SK-N-SH treated with all-trans-retinoic acid at 6 μM for 48 hours (cell line): ENCODE measurements at places on chromosomes 7 and 10.

- ATAC-seq, result no peak
Measured at GRCh38 chr10:69359594-69359993, 57.1 kb downstream of the TACR2 start.

- no peak for ATAC-seq
Measured at GRCh38 chr7:107388604-107389003, 81.3 kb upstream of the GPR22 start.

DNA sequence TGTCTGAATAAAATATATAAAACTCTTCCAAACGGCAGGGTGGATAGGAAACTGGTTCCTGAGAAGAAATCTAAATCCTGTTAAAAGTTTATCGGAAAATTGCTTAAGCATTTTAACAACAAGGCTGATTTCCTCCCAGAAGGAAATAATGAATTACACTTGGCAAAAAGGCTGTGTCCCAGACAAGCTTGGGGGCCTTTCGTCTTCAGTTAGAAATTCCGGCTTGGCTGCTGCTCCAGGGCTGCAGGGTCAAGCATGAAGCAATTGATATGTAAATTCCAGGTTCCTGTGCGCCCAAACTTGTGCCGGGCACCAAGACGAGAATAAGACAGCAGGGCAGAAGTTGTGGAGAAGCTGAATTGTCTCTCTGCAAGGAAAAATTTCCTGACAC is 38.0 kb upstream of the LBX1 start:
- ATAC-seq, result no peak

- no peak for ATAC-seq
Measured at GRCh38 chr10:116418389-116418788, 9.3 kb upstream of the PNLIPRP3 start.

- no peak for ATAC-seq
Measured at GRCh38 chr7:139950881-139951525, 111.7 kb downstream of the PARP12 start.

GRCh38 chr7:9657257-9657656 is 1223.8 kb downstream of the NXPH1 start:
- ATAC-seq, result no peak

DNA sequence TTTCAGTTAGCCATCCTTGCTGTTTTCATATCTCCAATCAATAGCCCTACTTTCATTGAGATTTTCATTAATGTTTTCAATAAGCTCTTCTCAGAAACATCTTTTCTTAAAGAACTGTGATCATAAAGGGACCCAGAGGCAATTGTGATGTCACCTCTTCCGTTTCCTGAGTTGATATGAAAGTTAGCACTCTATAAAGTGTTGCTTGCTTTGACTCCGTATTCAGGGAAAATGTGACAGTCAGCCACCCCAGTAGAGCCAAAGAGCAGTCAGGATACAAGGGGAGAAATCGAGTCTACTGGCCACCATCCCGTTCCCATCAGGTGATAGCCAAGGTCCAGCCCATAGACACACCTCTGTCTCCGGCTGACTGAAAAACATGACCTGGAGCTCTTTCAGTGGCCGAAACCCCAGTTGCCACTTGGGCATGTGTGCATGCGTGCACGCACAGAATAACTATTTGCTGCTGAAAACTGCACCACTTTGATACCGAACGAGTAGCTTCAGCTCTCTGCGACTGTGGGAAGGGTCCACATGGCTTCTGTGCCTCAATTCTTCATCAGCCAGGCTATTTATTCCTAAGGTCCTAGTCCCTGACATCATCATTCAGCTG is 291.4 kb downstream of the USP6NL start:
- no peak for ATAC-seq

DNA sequence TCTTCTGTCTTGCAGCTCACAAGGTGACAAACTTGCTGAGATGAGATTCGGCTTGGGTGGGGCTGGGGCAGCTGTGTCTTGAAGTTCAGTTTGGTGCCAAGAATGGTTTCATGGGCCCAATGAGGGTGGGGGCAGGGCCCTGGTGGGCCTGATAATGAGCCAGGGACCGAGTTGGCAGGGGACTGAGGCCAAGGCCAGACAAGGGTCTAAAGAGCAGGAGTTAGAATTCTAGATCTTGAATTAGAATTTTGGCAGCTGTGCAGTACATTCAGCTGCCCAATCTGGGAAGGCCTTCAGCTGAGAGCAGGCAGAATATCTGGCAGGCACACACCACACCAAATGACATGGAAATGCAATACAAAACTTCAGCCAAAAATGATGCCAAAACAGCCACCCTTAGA is 1.5 kb upstream of the JAZF1 start:
- ATAC-seq, result no peak

GRCh38 chr10:65275296-65275695 is 1650.5 kb upstream of the LRRTM3 start:
- no peak for ATAC-seq

DNA sequence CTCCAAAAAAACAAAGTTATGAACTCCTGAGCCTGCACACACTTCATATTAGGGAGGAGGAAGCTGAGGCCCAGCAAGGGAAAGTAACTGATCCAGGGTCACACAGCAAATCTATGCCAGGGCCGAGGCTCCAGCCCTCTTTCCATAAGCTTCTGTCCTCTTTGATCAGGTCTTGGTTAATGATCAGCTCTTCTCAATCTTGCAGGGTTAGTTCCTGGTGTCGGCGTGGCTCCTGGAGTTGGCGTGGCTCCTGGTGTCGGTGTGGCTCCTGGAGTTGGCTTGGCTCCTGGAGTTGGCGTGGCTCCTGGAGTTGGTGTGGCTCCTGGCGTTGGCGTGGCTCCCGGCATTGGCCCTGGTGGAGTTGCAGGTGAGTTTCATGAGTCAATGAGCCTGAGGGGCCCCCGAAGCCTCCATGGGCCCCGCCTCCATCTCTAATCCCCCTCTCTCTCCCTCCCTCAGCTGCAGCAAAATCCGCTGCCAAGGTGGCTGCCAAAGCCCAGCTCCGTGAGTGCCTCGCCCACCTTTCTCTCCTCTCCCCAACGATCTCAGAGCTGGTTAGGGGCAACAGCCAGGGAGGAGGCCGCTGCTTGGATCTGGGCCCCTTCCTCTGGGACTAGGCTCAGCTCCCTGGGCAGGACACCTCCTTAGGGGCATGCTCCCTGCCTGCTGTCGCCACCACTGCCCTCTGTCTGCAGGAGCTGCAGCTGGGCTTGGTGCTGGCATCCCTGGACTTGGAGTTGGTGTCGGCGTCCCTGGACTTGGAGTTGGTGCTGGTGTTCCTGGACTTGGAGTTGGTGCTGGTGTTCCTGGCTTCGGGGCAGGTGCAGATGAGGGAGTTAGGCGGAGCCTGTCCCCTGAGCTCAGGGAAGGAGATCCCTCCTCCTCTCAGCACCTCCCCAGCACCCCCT is 23.7 kb upstream of the LIMK1 start:
- ATAC-seq, result no peak

GRCh38 chr7:99061001-99061776 is 82.7 kb downstream of the SMURF1 start:
- ATAC-seq, result no peak

GRCh38 chr10:130466271-130466997 is 330.2 kb downstream of the GLRX3 start:
- no peak for ATAC-seq

DNA sequence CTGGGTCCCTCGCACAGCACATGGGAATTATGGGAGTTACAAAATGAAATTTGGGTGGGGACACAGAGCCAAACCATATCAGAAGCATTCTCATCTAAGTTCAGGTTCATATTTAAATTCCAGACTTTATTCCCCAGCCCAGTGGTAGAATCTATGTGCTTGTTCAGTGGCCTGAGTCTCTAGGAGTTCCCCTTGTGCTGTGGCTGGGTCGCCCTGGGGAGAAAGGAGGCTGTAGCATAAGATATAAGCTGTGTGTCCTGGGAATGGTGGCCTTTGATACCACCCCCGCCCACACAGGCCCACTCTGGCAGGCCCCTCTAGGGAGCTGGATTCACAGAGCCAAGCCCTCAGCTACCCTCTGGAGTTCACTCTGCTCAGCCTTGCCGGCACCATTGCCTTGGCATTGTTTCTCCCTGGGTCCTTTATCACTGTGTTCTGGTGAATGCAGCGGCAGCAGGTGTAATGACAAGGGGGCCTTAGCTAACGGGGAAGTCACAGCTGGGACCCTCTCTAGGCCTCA is 64.2 kb downstream of the MINDY4 start:
- no peak for ATAC-seq

- ATAC-seq, result peak; percentile 61
Measured at GRCh38 chr10:63267414-63268148, 134.5 kb downstream of the NRBF2 start.

DNA sequence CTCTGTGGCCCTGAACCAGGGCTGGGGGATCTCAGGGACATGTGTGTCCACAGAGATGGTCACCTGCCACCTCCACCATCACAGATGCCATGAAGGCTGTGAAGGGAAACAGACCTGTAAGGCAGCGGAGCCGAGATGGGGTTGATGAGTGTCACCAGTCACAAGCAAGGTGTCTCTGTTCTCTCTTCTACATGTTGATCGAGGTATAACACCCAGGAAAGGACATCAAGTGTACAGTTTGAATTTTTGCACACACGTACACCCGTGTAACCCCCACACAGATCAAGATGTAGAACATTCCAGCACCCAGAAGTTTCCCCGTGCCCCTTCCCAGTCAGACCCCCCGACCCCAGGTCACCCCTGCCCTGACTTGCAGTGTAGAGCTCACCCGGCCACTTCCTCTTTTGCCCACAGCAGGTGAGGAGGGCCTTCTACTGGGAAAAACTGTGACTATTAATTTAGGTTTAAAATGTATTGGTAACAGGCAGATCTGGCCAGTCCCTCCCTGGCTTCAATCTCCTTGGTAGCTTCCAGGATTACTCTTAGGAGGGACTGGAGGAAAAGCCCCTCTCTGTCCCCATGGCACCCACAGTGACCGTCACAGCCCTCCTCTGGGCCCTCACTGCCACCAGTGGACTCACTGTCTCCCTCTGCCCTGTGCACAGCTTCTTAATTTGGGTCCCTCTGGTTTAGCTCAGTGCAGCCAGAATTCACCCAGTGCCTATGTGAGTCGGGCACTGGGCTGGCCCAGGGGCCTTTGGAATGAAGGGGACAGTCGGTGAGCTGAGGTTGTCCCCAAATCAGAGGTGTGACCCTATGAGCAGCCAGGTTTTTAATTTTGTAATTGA is 108.2 kb downstream of the LHPP start:
- no peak for ATAC-seq

DNA sequence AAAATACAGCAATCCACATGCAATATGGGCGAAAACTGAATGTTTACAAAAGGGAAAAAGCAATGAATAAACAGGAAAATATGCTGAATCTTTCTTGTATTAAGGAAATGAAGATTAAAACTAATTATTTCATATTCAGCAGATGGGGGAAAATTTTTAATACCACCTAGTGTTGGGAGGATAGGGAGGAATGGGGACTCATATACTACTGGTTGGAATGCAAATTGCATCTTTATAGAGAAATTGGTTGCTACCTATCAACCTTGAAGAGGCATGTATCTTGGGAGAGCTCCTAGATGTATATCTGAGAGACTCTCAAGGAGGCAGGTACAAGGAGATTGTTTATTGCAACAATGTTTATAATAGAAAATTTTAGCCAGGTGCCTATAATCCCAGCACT is 101.4 kb downstream of the CREM start:
- ATAC-seq, result peak; percentile 33; the same call in 1 of the 3 replicates

DNA sequence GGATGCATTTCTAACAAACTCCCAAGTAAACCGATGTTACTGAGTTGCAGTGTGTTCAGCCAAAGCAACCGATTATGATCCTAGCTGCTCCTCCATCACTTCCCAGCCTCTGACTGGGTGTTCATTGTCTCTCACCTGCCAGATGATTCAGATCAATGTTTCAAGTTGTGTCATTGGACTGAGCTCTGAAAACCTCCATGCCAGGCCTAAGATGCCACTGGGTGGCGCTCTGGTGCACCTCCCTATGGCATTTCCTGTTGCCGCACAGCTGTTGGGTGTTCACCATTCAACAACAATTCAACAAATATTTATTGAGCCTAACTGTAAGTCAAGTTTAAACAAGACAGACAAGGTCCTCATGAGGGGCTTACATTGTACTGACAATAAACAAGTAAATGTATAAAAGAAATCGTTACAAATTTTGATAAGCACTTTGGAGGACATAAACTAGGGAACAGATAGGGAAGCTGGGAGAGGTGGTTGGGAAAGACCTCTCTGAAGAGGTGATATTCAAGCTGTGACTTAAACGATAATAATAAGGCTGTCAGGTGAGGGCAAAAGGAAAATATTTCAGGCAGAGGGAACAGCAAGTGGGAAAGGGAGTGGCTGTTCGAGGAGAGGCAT is 22.8 kb downstream of the RGR start:
- 0 out of 3 replicates have a peak, but pooled peaks have one; percentile 34 for ATAC-seq

- ATAC-seq, result no peak
Measured at GRCh38 chr10:133161486-133162109, 1.6 kb downstream of the KNDC1 start.

DNA sequence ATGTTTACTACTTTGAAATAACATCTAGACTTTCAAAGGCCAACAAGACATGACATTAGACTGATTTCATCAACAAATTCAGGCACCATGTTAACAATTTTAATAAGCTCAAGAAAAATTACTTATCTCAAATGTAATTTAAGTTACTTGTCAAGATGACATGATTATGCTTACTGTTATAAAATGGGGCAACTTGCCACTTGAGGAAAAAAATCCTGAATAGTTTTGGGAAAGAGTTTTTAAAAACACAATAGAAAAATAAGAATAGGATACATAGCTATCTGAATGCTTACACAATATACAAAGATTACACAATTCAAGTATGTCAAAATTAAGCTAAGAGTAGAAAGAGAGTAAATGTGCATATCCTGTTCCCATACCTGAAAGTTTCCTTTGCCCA is 85.4 kb downstream of the RNF32 start:
- ATAC-seq, result no peak

DNA sequence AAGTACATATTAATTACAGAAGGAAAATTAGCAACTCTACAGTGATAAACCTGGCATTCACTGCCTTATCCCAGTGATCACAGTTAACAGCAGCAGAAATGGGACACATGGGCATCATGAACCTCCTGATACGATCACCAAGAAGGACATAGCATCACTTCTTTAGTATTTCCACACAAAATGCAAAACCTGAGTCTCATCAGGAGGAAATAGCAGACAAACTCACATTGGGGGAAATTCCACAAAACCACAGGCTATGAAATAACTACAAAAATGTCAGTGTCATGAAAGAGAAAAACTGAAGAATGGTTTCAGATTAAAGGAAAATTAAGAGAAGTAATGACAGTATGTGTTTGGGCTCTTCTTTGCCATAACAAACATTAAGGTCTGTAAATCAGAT is 12.0 kb upstream of the PURB start:
- no peak for ATAC-seq

DNA sequence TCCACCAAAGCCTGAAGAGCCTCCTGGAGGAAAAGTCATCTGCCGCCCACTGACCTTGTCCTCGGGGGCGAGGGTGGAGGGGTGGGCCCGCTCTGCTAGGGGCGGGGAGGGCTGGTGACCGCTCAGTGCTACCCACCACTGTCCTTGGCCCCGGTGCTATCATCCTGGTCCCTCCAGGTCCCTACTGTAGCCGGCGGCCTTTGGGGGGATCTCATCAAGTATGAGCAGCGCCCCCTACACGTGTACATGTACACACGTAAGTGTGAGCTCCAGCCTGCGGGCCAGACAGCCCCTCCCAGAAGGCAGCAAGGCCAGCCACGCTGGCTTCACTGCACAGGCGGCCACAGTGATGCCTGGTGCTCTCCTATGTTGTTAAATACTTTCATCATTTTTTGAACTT is 19.6 kb downstream of the TTYH3 start:
- ATAC-seq, result peak; percentile 39
